NCI-H187 treated with DMSO at 0.1 percent for 48 hours (cell line): ENCODE measurements at places on chromosomes 4 and X.

DNA sequence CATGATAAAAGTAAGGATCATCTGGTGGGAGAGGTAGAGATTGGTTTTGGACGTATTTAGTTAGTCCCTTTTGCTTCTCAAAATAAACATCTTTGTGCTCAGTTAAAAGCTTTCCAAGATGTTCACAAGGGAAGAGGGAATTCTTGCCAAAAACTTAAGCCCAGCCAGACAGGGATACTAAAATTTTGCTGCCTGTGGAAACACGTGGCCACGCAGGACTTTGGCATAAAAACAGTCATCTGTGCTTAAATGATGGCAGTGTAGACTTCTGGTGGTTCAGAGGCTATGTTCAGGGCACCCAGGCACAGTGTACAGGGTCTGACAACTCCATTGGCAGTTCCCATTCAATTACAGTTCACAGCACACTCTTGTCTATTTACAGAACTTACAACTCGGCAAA is 93.2 kb upstream of the JADE1 start:
- DNase-seq, result no peak

DNA sequence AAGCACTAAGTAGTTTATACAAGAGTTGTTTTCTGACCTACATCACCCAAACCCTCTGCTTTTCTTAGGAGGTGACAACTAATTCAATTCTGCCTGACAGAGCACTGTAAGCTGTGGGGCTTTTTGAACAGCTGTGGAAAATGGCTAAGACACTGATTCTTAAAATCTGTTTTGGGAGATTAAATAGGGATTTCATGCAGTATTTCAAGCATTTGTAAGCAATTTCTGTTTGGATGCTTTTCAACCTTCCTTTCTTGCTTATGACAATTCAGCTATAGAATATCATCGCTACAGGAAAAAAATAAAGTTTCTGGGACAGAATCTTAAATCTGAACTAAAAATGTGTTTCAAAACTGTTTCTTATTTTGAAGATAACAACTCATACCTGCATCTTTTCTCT is 459.5 kb downstream of the RAPGEF2 start:
- DNase-seq, result no peak

DNA sequence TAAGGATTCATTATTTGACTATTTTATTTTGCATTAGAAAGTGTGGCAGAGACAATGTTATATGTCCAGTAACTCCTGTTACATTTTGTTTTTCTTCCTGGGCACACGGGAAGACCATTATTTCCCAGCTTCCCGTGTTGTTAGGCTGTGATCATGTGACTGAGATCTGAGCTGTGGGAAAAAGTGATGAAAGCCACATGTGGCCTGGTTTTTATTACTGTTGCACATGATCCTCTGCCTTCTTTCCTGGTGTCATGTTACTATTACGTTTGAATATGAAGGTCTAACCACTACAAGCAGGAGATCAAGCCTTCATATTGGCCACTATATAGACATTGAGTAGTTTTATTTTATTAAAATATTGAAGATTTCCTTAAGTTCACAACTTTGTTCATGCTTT is 28.2 kb upstream of the MID1 start:
- DNase-seq, result peak; percentile 1

DNA sequence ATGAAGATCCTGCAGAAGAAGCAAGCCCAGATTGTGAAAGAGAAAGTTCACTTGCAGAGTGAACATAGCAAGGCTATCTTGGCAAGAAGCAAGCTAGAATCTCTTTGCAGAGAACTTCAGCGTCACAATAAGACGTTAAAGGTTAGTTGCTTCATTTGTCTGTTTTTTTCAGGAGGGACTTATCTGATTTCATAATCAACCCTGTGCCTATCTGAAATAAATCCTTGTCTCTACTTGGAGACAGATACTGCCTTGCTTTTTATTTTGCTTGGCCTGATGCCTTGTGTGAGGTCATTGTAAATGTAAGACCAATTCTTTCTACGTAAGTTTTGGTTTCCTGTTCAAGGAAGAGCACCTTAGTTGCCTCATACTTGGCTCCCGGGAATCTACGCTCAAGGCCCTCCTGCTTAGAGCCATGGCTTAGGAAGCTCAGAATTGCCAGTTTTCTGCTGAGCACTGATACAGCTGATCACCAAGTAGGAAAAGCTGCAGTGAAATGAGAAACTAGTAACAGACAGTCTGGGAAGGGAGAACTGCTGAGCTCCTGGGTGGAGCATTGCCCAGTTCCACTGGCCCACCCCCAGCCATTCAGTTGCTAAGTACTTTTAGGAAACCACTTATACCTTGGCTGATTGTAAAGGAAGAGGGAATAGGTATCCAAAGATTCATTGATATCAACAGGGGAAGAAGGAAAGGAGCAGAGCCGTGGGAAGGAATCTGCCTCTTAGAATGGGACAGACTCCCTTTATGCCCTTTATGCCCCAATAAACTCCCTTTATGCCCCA is 41.8 kb downstream of the RBBP7 start:
- DNase-seq, result no peak

DNA sequence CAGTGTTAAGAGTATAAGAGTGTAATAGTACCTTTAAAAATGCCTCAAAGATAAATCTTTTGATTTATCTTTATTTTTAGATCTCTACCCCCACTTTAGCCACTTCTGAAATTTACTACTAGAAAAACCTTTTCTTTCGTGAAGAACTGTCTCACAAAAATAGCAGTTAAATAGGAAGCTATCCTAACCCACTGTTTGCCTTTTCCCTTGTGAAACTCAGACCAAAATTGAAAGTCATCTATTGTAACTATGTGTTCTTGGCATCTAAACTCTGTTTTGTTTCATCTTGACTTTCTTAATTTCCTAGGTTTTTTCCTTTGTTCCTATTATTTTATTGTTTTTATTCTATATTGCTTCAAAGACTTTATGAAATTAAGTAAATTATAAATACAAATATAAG is 7.8 kb upstream of the TMEM144 start:
- DNase-seq, result no peak

GRCh38 chrX:76428243-76429130 is 977 bp downstream of the MAGEE1 start:
- DNase-seq, result no peak

DNA sequence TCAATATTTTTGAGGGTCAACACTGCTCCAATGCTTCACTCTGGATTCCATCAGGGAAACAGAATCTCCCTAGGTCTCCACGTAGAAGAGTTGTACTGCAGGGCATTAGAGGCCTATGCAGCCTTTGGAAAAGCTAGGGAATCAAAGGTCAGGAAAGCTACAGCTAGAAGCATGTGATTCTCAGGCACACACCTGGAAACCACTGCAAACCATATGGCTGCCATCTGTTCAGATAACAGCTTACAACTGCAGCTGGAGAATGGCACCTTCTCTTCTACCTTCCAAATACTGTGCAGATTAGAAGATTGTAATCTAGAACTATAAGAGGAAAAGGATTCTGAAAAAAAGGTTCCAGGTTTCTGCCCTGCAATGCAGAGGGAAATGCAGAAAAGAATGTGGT is 60.6 kb downstream of the BTC start:
- DNase-seq, result no peak

- no peak for DNase-seq
These were observed 52.6 kb upstream of the ARX start for GRCh38 chrX:25068340-25068739.

DNA sequence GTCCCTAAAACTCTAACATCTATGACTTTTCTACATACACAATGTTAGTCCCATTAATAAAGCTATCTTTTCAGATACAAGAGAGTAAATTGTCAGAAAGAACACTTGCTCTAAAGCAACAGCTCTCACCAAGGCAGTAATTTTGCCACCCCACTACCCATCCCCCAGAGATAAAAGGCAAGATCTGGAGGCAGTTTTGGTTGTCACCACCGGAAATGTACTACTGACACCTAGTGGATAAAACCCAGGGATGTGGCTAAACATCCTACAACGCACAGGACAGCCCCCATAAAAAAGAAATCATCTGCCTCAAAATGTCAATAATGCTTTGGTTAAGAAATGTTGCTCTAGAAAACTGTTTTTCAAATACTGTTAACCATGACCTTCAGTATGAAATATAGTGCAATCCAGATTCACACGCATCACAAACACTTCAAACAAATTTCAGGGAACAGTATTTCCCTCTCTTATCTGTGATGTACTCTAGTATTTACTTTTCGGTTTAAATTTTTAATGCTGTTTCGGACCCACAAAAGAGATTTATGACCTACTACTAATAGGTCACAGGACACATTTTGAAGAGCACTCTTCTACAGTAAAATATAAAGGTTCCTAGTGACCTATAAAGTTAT is 5.1 kb downstream of the FBXL5 start:
- peak; percentile 21 for DNase-seq

- no peak for DNase-seq
These were observed 23.2 kb downstream of the PRPS2 start for GRCh38 chrX:12814420-12814819.

- DNase-seq, result no peak
These were observed 68.2 kb downstream of the USP9X start for GRCh38 chrX:41153448-41153847.

DNA sequence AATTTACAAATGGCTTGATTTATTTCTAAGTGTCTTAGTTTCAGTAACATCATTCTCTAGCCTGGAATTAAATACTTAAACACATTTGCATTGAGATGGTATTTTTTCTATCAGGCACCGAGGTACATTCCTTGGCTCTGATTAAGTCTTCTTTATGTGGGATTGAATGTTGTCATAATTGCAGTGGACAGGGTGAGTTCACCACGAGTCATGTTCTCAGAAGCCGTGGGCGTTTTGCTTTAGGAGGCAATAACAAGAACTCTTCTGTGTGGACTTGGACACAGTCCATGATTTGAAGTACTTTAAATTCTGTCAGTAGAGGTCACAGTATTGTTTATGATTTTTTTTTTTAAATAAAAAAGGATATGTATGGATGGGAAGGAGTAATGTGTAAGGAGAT is 57.1 kb upstream of the EFHC2 start:
- no peak for DNase-seq

DNA sequence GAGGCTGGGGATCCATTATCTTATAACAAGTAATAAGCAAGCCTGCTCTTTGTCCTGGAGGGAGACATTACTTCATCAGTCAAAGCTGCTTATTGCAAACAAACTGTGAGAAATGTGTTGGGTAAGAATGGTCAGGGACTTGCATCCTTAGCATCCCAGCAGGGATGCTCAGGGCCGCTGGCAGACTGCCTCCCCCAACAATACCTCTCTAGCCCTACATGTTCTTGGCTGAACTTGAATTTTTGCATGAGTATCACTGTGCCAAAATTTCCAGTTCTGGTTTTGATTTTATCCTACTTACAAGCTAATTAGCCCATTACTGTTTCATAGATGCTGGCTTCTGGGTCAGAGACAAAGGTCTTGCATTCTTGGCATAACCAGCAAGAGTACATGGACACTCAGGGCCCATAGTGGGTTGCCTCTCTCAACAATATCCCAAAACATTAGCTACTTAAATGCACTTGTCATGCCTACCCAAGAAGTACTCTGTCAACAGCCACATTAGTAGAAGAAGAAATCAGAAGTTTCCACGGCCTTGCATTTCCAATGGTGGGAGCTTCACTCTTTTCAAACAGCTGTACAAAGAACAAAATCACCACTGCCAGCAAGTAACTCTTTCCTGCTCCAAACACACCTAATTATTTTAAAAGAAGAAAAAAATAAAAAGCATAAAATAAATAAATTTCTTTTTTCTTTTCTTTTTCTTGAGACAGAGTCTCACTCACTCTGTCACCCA is 41.9 kb upstream of the NEUROG2 start:
- DNase-seq, result no peak

- DNase-seq, result no peak
These were observed 78.1 kb downstream of the GALNT7 start for GRCh38 chr4:173246719-173247118.

DNA sequence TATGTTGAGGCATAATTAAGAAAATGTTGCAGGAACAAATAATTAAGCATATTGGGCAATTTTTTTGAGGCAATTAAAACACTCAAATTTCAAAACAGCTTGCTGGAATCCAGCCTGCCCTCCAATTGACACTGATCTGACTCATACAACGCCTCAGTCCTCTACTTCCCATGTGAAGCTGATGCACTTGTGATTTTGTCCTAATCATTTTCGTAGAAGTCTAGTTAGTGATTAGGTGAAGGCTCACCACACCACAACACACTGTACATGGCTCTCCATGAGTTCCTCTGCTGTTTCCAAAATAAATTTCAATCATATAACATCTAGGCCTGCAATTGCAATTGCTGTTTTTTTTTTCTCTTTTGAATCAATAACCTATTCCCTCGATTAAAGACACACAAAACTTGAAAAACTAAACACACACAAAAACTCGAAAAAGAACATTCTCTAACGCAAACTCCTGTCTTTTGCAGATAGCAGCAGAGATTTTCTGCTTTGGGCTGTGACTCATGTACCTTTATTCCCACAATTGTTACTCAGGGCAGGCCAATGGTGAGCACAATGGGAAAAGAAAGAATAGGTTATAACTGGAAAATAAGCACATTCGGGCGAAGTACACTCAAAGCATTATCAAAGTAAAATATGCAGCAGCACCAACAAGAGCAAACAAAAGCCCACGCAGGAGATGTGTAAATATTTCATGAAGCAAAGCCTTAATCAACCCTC is 1.7 kb downstream of the GPRIN3 start:
- DNase-seq, result no peak

- no peak for DNase-seq
These were observed 1.4 kb upstream of the HHIP start for GRCh38 chr4:144644368-144645101.

- no peak for DNase-seq
These were observed 375.6 kb downstream of the FBXW7 start for GRCh38 chr4:152160225-152160800.

DNA sequence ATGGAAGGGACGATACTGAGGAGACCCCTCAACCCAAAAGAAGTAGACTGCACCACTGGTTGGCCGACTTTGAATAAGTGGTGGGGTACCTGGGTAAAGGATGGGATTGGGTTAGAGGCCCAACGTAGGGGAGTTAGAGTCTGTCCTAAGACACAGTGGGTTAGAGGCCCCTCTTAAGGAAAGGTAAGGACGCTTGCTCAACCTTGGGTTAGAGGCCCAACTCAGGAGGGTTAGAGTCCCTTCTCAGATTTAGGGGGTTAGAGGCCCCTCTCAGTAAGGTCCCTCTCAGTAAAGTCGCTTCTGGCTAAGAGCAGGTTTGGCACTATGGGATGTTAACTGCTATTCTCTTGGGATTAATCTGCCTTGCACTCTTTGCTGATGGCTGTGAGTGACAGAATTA is 81.3 kb downstream of the ACOX3 start:
- no peak for DNase-seq

GRCh38 chr4:825063-825970 is 612 bp downstream of the CPLX1 start:
- DNase-seq, result no peak
